Ascending aorta (tissue), 2 donors: ENCODE measurements at places on chromosomes 12 and 14.
A peak's percentile ranks its signal among the peaks of the same experiment; 100 is the strongest.

GRCh38 chr12:125469683-125470082 is 404.4 kb downstream of the AACS start:
- no peaks in the 10 kb centered on the region for H3K4me1 ChIP-seq
- no peaks in the 10 kb centered on the region for H3K27me3 ChIP-seq

DNA sequence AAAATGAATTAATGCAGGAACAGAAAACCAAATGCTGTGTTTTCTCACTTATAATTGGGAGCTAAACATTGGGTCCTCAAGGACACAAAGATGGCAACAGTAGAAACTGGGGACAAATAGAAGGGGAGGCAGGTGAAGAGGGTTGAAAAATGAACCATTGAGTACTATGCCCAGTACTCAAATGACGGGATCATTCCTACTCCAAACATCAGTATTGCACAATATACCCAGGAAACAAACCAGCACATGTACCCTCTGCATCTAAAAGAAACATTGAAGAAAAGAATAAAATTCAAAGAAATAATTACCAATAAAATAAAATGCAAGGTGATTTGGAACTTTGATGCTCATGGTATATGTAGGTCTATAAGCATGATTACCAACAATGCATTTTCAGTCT is 110.8 kb downstream of the LMO3 start:
- no peak overlapping the region for H3K4me3 ChIP-seq
- no peaks in the 10 kb centered on the region for H3K27me3 ChIP-seq
- H3K27ac ChIP-seq: no peak overlapping the region
- DNase-seq: no peak
- no peaks in the 10 kb centered on the region for H3K4me1 ChIP-seq

DNA sequence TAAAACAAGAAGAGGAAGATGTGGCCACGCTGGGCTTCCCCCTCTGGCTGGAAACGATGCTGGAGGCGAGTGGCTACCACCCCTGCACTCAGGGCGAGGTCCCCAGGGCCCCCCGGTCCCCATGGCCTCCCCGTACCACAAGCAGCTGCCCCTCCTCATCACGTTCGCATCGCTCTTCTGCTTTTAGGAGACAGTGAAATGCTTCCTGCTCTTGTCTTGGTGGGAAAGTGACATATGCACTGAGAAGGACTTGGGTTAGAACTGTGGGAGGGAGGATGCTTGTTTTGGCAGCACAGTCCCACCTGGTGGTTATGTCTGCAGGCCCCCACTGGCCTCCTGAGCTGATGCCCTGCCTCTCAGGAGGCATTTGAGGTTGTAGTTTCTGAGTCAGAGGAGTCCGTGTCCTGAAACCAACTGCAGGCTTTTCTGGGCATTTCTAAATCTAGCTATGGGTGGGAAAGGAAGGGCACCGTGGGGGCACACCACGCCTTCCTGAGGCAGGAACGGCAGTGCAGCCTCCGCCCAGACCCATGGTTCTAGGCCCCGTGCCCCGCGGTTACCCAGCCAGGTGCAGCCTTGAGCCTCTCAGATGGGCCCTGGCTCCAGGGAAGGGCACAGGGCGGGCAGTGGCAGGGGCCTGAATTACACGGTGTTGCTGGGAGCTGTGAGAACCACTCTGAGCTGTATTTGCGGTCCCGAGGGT is 139.3 kb downstream of the ADGRD1 start:
- DNase-seq: no peak
- H3K27ac ChIP-seq: no peak overlapping the region
- no peaks in the 10 kb centered on the region for H3K27me3 ChIP-seq
- no peaks in the 10 kb centered on the region for H3K36me3 ChIP-seq

- H3K4me1 ChIP-seq: no peaks in the 10 kb centered on the region
- no peaks in the 10 kb centered on the region for H3K36me3 ChIP-seq
- H3K4me3 ChIP-seq: no peak overlapping the region
- H3K27ac ChIP-seq: peak overlapping the region; percentile 52
- H3K27me3 ChIP-seq: no peaks in the 10 kb centered on the region
Measured at GRCh38 chr12:53733807-53734200, 6.6 kb upstream of the CALCOCO1 start.

DNA sequence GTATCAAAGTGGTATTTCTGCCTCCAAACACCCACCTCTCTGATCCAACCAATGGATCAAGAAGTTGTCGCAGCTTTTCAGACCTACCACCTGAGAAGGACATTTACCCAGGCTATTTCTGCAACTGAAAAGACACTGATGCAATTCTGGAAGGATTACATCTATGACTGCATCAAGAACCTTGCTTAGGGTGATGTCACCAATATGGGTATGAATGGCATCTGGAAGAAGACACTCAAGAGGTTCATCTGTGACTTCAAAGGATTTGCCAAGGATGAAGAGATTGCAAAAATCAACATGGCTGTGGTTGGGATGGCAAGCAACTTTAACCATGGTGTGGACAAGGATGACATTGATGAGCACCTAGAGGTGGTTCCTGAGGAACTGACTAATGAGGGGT is 154.2 kb downstream of the PCNX1 start:
- no peak for DNase-seq
- H3K27me3 ChIP-seq: no peaks in the 10 kb centered on the region
- no peak overlapping the region for H3K27ac ChIP-seq
- H3K4me3 ChIP-seq: no peak overlapping the region

DNA sequence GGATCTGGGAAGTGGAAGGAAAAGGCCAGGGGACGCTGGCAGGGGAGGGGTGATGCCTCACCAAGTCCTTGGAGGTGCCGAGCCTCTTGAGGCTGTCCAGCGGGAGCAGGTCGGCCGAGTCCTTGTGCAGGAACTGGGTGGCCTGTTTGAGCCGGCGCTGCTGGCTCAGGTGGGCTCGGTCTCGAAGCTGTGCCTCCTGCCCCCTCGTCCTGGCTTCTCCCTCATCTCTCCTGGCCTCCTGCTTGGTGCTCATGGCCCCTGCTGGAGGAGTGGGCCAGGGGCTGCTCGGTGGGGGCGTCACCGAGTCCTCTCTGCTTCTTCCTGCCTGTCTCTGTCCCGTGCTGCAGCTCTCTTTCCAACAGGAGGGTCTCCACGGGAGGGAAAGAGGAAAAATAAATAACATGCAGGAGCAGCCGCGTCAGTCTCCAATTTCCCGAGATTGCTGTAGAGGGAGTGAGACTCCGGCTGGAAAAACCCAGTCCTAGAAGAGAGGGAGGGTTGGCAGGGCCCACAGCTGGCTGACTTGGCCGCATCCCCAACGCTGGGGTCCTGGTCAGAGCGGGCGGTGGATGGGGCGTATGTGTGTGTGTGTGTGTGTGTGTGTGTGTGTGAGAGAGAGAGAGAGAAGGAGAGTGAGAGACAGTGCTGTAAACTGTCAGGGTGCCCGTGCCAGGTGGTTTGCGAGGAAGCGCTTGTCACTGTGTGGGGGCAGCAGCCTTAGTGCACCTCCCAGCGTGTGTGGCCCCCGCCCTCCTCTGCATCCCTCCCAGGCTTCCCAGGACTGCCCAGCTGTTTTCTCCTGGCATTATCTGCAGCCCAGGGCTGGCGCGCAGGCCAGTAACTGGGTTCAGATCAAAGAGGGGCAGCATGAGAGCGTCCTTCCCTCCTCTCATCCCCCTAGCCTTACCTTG is at the start of gene NRIP2:
NRIP2 (minus strand) TSS at position 455 of the 911 bp plus-strand sequence; CDS start at position 403, 52 bp downstream.
- H3K4me3 ChIP-seq: no peak within 1 kb of the TSS
- no peak for DNase-seq
- peak within 1 kb of the TSS; percentile 29 for H3K27ac ChIP-seq
- H3K36me3 ChIP-seq: peaks cover 3% of the 10 kb centered on the region

- no peak overlapping the region for H3K4me3 ChIP-seq
- no peaks in the 10 kb centered on the region for H3K27me3 ChIP-seq
Measured at GRCh38 chr12:71195338-71195896, 37.6 kb upstream of the TSPAN8 start.

- no peaks in the 10 kb centered on the region for H3K36me3 ChIP-seq
- no peak overlapping the region for H3K4me3 ChIP-seq
- H3K4me1 ChIP-seq: no peaks in the 10 kb centered on the region
- DNase-seq: no peak
Measured at GRCh38 chr12:67884596-67884995, 104.7 kb upstream of the IFNG-AS1 start.

DNA sequence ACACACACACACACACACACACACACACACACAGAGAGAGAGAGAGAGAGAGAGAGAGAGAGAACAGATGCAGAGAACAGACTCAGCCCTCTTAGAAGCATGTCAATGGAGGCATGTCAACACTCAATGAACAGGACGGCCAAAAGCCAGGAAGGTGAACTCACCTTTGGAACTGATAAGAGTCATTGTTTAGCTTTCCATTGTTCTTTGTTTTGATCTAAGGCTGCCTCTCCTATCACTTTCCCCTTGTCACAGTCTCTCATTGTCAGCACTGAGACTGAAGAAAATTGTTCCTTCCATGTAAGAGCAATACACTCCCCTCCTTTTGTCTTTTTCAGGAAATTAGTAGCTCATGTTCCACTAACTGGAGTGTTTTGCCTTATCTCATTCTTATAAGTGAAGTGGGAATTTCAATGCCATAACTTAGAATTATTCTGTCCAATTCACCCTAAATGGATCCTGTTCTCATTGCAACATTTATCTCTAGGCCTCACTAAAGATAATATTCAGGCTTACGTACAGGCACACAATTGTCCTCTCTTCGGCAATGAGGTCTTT is 218.0 kb downstream of the DUSP6 start:
- H3K27ac ChIP-seq: no peak overlapping the region
- DNase-seq: no peak
- H3K27me3 ChIP-seq: no peaks in the 10 kb centered on the region
- H3K4me1 ChIP-seq: no peaks in the 10 kb centered on the region

DNA sequence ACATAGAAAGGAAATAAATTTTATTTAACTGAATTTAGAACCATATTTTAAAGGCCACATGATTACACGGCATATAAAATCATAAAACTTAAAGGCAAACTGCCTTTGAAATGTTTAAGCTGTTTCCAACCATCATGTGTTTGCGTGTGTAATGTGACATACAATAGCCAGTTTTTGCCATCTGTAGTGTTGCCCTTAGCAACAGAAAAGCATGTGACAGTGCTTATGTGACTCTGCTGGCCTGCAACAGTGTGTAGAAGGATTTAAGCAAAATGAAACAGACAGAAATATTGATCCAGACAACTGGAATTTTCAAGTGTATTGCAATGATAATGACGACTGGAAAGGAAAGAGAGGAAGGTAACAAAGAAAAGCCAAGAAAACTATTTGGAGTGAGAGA is 49.5 kb downstream of the TSPAN19 start:
- no peaks in the 10 kb centered on the region for H3K27me3 ChIP-seq
- no peaks in the 10 kb centered on the region for H3K4me1 ChIP-seq
- no peak overlapping the region for H3K4me3 ChIP-seq
- no peaks in the 10 kb centered on the region for H3K36me3 ChIP-seq
- H3K27ac ChIP-seq: no peak overlapping the region
- no peak for DNase-seq

- H3K27me3 ChIP-seq: no peaks in the 10 kb centered on the region
- H3K27ac ChIP-seq: no peak overlapping the region
- no peak for DNase-seq
- no peaks in the 10 kb centered on the region for H3K36me3 ChIP-seq
Measured at GRCh38 chr14:51124029-51124428, 29.1 kb upstream of the TRIM9 start.

- H3K27me3 ChIP-seq: no peaks in the 10 kb centered on the region
- no peak overlapping the region for H3K27ac ChIP-seq
- no peak for DNase-seq
- no peak overlapping the region for H3K4me3 ChIP-seq
- H3K36me3 ChIP-seq: no peaks in the 10 kb centered on the region
Measured at GRCh38 chr14:46368275-46368674, 283.3 kb downstream of the RPL10L start.

DNA sequence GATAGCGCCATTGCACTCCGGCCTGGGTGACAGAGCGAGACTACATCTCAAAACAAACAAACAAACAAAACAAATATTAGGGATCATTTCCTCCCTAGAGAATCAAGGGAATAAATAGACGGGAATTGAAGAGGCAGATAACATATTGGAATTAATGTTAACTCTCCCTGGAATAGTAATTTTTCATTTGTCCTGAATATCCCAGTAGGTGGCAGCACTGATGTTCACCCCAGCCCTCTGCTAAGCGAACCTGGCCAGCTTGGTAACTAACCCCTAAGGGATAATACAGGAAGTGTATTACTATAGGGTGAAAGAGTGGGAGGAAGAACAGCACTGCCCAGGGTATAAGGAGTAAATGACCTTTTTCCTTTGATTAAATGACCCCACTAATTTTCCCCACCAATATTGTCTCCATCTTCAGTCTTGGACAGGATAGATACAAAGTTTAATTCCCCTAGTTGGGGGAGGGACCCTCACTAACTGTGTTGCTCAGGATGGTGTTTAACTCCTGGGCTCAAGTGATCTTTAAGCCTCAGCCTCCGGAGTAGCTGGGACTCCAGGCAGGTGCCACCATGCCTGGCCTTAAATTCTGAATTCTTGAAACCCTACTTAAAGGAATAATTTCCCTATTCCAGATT is 40.5 kb downstream of the SLC2A14 start:
- no peaks in the 10 kb centered on the region for H3K27me3 ChIP-seq
- no peak for DNase-seq
- H3K4me3 ChIP-seq: no peak overlapping the region
- H3K4me1 ChIP-seq: no peaks in the 10 kb centered on the region
